ENCODE measurements at places on chromosomes 5 and 9.

DNA sequence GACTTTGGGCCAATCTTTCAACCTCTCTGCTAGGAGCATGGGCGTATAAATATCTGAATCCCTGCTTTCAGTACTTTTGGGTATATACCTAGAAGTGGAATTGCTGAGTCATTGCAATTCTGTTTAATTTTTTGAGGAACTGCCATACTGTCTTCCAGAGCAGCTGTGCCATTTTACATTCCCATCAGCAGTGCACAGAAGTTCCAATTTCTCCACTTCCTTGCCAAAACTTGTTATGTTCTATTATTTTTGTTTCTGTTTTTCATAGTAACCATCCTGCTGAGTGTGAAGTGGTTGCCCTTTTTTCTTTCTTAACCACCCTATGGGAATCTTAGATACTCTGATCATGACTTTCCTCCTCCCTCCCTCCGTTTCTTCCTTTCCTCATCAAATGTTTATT lies 11.1 kb upstream of the CCIN start:
- no peak overlapping the region for H3K27ac ChIP-seq
- DNase-seq = no peak
- H3K4me3 ChIP-seq = no peak overlapping the region
- no peaks in the 10 kb centered on the region for H3K36me3 ChIP-seq

DNA sequence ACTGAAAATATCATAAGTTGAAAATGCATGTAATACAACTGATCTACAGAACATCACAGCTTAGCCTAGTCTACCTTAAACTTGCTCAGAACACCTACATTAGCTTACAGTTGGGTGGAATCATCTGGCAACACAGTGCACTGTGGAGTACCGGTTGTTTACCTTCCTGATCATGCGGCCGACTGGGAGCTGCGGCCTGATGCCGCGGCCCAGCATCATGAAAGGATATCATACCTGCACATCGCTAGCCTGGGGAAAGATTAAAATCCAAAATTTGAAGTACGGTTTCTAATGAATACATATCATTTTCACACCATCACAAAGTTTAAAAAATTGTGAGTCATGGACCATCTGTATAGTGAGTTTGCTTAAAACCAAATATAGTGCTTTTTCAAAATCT lies 1.8 kb downstream of the HACD4 start:
- no peaks in the 10 kb centered on the region for H3K27me3 ChIP-seq
- peaks cover 8% of the 10 kb centered on the region for H3K4me1 ChIP-seq
- H3K4me3 ChIP-seq = no peak overlapping the region
- H3K36me3 ChIP-seq = peaks cover 3% of the 10 kb centered on the region
- no peak for DNase-seq
- H3K27ac ChIP-seq = no peak overlapping the region

DNA sequence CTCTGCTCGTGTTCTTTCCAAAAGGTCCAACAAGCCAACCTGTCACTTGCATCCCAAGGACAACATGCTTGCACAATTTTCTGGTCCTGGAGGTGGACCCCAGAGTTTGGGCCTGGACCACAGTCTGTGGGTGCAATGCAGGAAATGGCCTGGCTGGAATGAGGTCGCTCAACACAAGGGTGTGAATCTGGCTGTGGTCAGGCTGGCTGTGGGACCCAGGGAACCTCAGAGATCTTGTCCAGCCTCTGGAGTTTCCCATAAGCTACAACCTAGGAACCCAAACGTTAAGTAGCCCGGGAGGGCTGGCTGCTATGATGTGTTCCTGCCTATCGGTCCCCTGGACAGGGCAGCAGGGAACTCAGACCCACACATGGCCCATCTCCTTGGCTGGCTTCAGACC lies 15.4 kb downstream of the TBC1D9B start:
- H3K4me1 ChIP-seq = no peaks in the 10 kb centered on the region
- H3K27me3 ChIP-seq = no peaks in the 10 kb centered on the region
- H3K36me3 ChIP-seq = peaks cover 71% of the 10 kb centered on the region
- no peak for DNase-seq

- peak overlapping the region; percentile 75 for H3K27ac ChIP-seq
- no peak overlapping the region for H3K4me3 ChIP-seq
- DNase-seq = no peak
- no peaks in the 10 kb centered on the region for H3K27me3 ChIP-seq
- no peaks in the 10 kb centered on the region for H3K36me3 ChIP-seq
- H3K4me1 ChIP-seq = peaks cover 61% of the 10 kb centered on the region
Measured at GRCh38 chr5:169354263-169354662, 53.3 kb upstream of the SLIT3 start.

- no peaks in the 10 kb centered on the region for H3K4me1 ChIP-seq
- H3K4me3 ChIP-seq = no peak overlapping the region
- H3K36me3 ChIP-seq = no peaks in the 10 kb centered on the region
- H3K27ac ChIP-seq = no peak overlapping the region
Measured at GRCh38 chr5:166324372-166324771, 1967.1 kb upstream of the WWC1 start.

- H3K4me3 ChIP-seq = peak within 1 kb of the TSS; percentile 91
- DNase-seq = no peak
- peak within 1 kb of the TSS; percentile 70 for H3K27ac ChIP-seq
- no peaks in the 10 kb centered on the region for H3K36me3 ChIP-seq
- peaks cover 32% of the 10 kb centered on the region for H3K4me1 ChIP-seq
Measured at GRCh38 chr5:172454358-172455086, at the start of gene SH3PXD2B. Gene SH3PXD2B (minus strand): TSS chr5:172454525. CDS start chr5:172454352, 173 bp downstream.

DNA sequence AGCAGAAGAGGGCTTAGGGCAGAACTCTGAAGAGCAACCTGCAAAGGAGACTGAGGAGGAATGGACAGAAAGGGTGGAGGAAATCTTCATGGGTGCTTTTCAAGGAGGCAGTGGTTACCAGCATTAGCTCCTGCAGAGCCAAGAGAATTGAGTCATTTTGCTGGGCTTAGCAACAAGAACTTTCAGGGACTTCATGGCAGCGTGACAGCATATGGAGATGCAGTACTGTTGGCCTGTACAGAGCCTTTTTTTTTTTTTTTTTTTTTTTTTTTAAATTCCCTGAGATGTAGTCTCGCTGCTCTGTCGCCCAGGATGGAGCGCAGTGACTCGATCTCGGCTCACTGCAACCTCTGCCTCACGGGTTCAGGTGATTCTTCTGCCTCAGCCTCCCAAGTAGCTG lies 296.0 kb upstream of the DMRT1 start:
- peaks cover 5% of the 10 kb centered on the region for H3K36me3 ChIP-seq
- DNase-seq = no peak
- peaks cover 10% of the 10 kb centered on the region for H3K4me1 ChIP-seq

DNA sequence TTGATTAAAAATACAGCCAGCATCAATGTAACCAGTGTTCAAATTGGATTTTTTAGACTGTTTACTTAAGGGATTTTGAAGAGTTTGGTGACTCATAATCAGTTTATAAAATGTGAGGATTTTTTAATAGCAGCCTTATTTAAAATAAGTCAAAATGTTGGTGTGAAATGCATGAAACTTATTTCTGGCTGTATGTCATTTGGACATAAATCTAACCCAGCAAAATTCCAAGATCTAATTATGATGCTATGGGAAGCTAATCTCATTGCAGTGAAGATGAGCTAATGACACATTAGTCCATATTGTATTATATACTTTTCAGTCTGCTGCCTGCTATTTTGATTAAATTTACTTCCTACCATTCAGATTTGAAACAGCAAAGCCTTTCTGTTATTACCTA lies 140.3 kb downstream of the AOPEP start:
- peaks cover 49% of the 10 kb centered on the region for H3K4me1 ChIP-seq
- H3K4me3 ChIP-seq = no peak overlapping the region
- peak overlapping the region; percentile 77 for H3K27ac ChIP-seq
- no peaks in the 10 kb centered on the region for H3K27me3 ChIP-seq

GRCh38 chr5:106401561-106401960 lies 1269.2 kb downstream of the EFNA5 start:
- H3K4me3 ChIP-seq = no peak overlapping the region
- no peaks in the 10 kb centered on the region for H3K27me3 ChIP-seq
- DNase-seq = no peak
- no peak overlapping the region for H3K27ac ChIP-seq
- H3K4me1 ChIP-seq = peaks cover 22% of the 10 kb centered on the region

DNA sequence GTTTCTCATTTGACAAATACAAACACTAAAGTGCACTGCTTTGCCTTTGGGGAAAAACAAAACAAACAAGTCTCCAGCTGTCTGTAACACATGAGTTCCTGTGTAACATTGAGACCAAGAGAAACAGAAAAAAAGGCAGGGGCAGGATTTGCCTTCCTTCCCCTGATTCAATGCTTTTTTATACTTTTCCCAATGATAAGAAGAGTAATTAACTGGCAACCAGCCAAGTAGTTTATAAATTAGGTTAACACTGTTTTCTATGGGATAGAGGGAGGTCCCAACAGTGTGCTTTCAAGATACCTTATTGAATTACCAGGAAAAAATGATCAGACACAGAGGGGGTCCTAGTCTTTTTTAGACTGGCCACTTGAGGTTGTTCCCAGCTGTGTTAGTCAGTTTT lies 346.8 kb downstream of the TRIM36 start:
- no peaks in the 10 kb centered on the region for H3K36me3 ChIP-seq
- H3K27me3 ChIP-seq = no peaks in the 10 kb centered on the region
- no peak for DNase-seq
- H3K4me3 ChIP-seq = no peak overlapping the region
- no peaks in the 10 kb centered on the region for H3K4me1 ChIP-seq
- H3K27ac ChIP-seq = no peak overlapping the region

GRCh38 chr9:3682186-3682585 lies 156.4 kb upstream of the RFX3 start:
- no peak overlapping the region for H3K27ac ChIP-seq
- H3K36me3 ChIP-seq = no peaks in the 10 kb centered on the region
- H3K4me1 ChIP-seq = no peaks in the 10 kb centered on the region
- no peak overlapping the region for H3K4me3 ChIP-seq
- H3K27me3 ChIP-seq = no peaks in the 10 kb centered on the region
- no peak for DNase-seq

DNA sequence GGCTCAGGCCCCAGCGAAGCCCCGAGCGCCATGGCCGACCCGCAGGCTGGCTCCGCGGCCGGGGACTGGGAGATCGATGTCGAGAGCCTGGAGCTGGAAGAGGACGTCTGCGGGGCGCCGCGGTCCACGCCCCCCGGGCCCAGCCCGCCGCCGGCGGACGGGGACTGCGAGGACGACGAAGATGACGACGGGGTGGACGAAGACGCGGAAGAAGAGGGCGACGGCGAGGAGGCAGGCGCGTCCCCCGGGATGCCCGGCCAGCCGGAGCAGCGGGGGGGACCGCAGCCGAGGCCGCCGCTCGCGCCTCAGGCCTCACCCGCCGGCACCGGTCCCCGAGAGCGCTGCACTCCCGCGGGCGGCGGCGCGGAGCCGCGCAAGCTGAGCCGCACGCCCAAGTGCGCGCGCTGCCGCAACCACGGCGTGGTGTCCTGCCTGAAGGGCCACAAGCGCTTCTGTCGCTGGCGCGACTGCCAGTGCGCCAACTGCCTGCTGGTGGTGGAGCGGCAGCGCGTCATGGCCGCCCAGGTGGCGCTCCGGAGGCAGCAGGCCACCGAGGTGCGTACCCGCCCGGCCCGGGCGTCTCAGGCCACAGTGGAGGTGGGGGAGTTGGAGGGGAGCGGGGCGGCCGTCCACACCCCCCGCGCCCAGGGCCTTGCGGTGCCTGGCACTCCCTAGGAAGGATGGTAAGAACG lies 1.6 kb downstream of the DMRT2 start:
- H3K27me3 ChIP-seq = peaks cover 77% of the 10 kb centered on the region
- no peak overlapping the region for H3K27ac ChIP-seq
- DNase-seq = no peak
- H3K36me3 ChIP-seq = no peaks in the 10 kb centered on the region
- H3K4me3 ChIP-seq = peak overlapping the region; percentile 22

DNA sequence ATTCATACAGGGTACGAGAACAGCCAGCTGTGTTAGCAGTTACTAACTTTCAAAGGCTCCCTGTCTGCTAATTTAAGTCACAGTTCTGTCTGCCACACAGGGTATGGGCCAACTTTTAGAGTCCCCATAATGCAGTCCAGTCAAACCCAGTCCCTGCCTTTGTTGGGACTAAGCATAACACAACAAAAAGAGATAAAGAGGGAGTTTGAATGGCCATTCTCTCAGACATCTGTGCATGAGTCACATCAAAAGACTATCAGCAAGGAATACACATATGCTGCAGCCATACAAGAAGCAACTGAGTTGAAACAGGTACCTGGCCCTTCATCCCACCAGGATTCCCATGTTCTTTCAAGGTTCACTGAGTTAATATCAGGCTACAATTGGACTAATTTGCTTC lies 744.5 kb upstream of the C9orf72 start:
- H3K27me3 ChIP-seq = no peaks in the 10 kb centered on the region
- no peak for DNase-seq
- no peaks in the 10 kb centered on the region for H3K4me1 ChIP-seq
- H3K36me3 ChIP-seq = no peaks in the 10 kb centered on the region

DNA sequence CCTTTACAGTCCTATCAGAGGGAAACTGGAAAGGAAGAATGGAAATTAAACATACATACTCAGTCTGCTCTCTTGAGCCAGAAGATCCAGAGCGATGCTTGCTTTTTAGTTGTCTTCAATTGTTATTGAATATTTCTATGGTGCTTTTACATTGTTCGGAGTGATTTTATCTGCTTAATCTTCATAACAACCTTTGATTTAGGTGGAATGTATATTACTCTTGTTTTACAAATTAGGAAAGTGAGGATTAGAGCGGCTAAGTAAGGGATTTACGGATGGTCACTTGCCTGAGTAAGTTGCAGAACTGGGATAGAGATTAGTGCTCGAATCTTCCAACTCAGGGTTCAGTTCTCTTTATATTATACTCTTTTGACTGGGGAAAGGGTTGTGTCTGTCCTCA lies 69.1 kb downstream of the PBX3 start:
- H3K27me3 ChIP-seq = no peaks in the 10 kb centered on the region
- no peaks in the 10 kb centered on the region for H3K36me3 ChIP-seq
- peaks cover 23% of the 10 kb centered on the region for H3K4me1 ChIP-seq
- H3K4me3 ChIP-seq = no peak overlapping the region
- no peak overlapping the region for H3K27ac ChIP-seq

GRCh38 chr5:35853631-35854030 lies 3.1 kb upstream of the IL7R start:
- no peaks in the 10 kb centered on the region for H3K36me3 ChIP-seq
- H3K27ac ChIP-seq = no peak overlapping the region
- no peak for DNase-seq
- peaks cover 33% of the 10 kb centered on the region for H3K4me1 ChIP-seq
- H3K4me3 ChIP-seq = no peak overlapping the region

GRCh38 chr5:42924686-42925085 lies 113.0 kb upstream of the SELENOP start:
- DNase-seq = no peak
- no peaks in the 10 kb centered on the region for H3K27me3 ChIP-seq
- H3K4me3 ChIP-seq = no peak overlapping the region
- no peaks in the 10 kb centered on the region for H3K36me3 ChIP-seq
- H3K4me1 ChIP-seq = peaks cover under 1% of the 10 kb centered on the region

- no peaks in the 10 kb centered on the region for H3K27me3 ChIP-seq
- no peak overlapping the region for H3K4me3 ChIP-seq
- peaks cover 47% of the 10 kb centered on the region for H3K36me3 ChIP-seq
- H3K4me1 ChIP-seq = peaks cover 5% of the 10 kb centered on the region
Measured at GRCh38 chr5:96745844-96746531, 61.8 kb downstream of the ERAP1 start.

GRCh38 chr9:93684806-93685543 lies 108.6 kb downstream of the PHF2 start:
- H3K4me1 ChIP-seq = no peaks in the 10 kb centered on the region
- no peaks in the 10 kb centered on the region for H3K36me3 ChIP-seq
- no peak overlapping the region for H3K27ac ChIP-seq
- DNase-seq = no peak
- H3K27me3 ChIP-seq = peaks cover 3% of the 10 kb centered on the region

Measured in keratinocyte (primary cell).